AG04450 (cell line): ENCODE measurements at places on chromosomes 4 and X. TPM values are rescaled to one million over a fixed set of nuclear protein-coding genes. Genes with fewer than 3 reads are reported as not detected.

- DNase-seq = no peak
Measured at GRCh38 chrX:54950730-54951375, 30.2 kb downstream of the TRO start.

GRCh38 chr4:184748251-184748652 lies 14.4 kb upstream of the CENPU start:
- no peak for DNase-seq

The HAND2 gene
- polyA plus RNA-seq = 2.2 and 2.4 TPM in 2 replicates

- no peak for DNase-seq
Measured at GRCh38 chrX:129840344-129840743, 3.3 kb downstream of the ZDHHC9 start.

The HS6ST2 gene
- not detected in 2 replicates for polyA plus RNA-seq

- no peak for DNase-seq
Measured at GRCh38 chrX:131747173-131747572, 203.3 kb downstream of the OR13H1 start.

The PROM1 gene
- polyA plus RNA-seq = not detected in 2 replicates

GRCh38 chrX:69357317-69357716 lies 146.8 kb upstream of the NALF2 start:
- no peak for DNase-seq

The SPANXN4 gene
- polyA plus RNA-seq = not detected in 2 replicates

DNA sequence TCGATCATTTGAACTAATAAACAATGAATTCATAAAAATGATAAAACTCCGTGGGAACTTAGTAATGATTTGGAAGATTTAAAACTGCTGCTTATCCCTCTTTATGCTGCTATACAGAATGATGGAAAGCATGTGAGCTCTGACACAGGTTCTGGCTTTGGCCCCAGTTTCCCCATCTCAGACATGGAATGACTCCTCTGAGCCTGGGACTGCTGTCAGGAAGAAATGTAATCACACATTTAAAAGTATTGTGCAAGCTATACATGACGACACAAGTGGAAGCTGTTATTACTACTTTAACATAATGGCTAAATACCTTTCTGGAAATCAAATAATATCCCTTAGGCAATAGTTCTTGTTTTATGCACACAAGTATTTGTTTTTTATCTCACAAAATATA lies 161.7 kb downstream of the DCHS2 start:
- DNase-seq = no peak

DNA sequence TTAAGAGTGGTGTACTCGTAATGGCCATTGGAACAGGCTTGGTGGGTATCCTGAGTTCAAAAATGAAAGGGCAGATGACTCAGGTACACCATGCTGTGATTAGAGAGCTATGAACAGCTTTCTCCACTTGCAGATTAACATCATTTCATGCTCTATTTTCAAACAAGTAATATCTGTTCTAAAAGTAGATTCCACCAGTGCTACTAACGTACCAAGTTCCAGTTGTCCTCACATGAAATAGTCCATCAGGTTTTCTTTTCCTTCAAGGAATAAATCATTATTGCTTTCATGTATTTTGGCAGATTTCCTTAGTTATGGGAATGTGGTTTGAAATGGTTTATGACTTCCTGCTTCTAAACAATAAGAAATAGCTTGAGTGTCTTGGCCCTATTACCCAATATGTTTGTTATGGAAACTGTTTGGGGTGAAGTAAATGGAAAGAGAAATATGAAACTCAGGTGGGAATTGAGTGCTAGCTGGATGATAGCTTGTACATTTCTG lies 49.9 kb downstream of the PCDH7 start:
- no peak for DNase-seq

DNA sequence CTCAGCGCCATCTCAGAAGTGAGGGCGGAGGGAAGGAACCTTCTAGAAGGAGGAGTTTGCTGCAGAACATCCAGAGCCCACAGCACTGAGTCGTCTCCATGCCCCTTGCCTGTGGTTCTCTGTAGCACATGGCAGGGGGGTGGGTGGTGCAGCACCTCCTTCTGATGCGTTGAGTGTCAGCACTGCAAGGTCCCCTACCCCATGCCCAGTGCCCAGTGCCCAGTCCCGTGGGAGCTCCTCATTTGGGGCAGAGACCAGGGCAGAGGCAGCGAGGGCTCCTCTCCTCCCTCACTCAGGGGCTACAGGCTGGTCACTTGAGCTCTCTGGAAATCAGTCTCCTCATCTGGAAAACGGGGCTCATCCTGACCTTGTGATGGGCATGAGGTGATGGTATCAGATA lies 78.1 kb downstream of the HTRA3 start:
- DNase-seq = no peak

DNA sequence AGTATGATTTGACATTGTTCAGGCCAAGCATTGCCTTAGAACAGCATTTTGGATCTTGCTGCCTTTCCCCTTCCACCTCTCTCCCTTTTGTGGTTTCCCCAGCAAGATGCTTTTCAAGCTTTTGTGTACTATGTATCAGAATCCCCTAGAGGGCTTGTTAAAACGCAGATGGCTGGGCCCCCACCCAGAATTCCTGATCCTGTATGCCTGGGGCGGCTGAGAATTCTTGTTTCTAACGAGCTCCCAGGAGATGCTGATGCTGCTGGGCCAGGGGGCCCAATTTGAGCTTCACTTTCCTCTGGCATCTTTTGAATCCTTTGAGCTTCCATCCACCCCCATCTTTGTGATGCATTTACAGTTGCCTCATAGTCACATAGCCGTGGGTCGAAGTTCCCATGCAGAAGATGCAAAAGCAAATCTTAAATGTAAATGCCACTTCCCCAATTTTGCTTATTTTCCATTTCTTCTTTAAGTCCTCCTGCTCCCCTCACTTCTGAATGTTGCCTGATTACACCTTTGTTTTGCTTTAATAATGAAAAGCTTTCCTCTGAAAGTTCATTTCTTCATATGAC lies 18.5 kb downstream of the HCCS start:
- DNase-seq = no peak

The SERPINA7 gene
- not detected in 2 replicates for polyA plus RNA-seq

DNA sequence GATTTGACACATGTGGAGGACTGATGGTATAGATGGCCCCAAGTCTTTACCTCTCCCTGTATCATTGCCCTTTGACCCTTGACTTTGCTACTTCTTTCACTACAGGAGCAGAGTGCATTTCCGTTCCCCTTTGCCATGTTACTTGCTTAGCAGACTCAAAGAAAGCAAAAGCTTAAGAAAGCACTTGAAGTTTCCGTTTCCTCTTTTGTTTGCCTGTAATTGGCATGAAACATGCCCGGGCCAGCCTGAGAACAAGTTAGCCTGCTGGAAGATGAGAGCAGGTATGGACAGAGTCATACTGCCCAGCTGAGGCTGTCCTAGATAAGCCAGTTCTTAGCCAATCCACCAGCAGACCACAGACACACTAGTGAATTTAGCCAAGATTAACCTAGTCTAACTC lies 206.0 kb downstream of the BCOR start:
- DNase-seq = no peak

The RNF175 gene
- polyA plus RNA-seq = not detected in 2 replicates

The FGB gene
- 0.17 TPM in 1 of 2 replicates, not detected in the other for polyA plus RNA-seq

The TDO2 gene
- 0.55 and 0.84 TPM in 2 replicates for polyA plus RNA-seq

GRCh38 chr4:70752236-70752635 lies 30.5 kb downstream of the RUFY3 start:
- no peak for DNase-seq

GRCh38 chrX:72539822-72540221 lies 32.8 kb downstream of the HDAC8 start:
- no peak for DNase-seq

The CXCL11 gene
- polyA plus RNA-seq = 0.05 and 0.09 TPM in 2 replicates

The DDX53 gene
- polyA plus RNA-seq = not detected in 2 replicates

DNA sequence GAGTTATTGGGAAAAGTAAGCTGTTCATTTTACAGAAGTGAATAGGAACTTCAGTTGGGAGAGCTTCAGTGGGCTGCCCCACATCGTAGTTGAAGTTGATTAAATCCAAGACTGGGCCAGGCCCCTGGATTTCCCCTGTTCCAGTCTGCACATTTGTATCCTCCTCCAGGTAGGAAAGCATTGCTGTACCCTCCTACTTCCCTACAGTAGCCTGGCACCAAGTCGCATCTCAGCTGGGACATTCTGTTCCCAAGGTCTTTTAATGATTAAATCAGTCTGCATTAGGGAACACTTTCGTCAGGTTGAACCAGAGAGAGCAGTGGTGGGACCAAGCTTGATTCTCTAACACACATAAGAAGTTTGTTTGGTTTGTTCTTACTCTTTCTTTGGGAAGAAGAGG lies 165.8 kb upstream of the PPARGC1A start:
- no peak for DNase-seq

- DNase-seq = no peak
Measured at GRCh38 chr4:152408514-152409327, 127.2 kb downstream of the FBXW7 start.

The PDCL2 gene
- not detected in 2 replicates for polyA plus RNA-seq

DNA sequence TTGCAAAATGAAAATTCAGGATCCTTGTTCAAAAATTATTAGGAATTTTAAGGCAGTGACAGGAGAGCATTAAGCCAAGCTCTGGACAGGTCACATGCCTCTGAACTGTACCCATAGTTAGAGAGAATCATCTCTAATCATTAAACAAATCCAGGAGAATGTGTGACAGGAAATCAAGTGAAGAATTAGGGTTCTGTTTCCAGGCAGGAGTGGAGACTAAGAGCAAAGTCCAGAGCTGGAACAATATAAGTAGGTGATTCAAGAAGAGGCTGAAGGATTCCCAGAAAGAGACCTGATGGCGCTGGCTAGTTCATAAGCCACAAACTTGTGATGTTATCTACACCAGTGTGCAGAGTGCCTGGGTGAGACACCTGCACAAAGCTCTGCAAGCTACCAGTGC lies 104.6 kb upstream of the PRKG2 start:
- no peak for DNase-seq

GRCh38 chr4:45317739-45318138 lies 591.4 kb upstream of the GNPDA2 start:
- no peak for DNase-seq

GRCh38 chrX:51292421-51292820 lies 40.2 kb upstream of the NUDT10 start:
- no peak for DNase-seq

- DNase-seq = no peak
Measured at GRCh38 chr4:93373893-93374860, 454.4 kb upstream of the ATOH1 start.

The RFC1 gene
- 25.2 and 35.7 TPM in 2 replicates for polyA plus RNA-seq
